Vagina (tissue), 2 donors: ENCODE measurements at places on chromosomes 12 and 14. TPM values are rescaled to one million over a fixed set of nuclear protein-coding genes. Genes with fewer than 3 reads are reported as not detected.

Gene FAM216A
- 11.0 TPM for total RNA-seq

Gene ETFBKMT
- 0.98 TPM for total RNA-seq

Gene KRT6B
- total RNA-seq = 184 TPM

DNA sequence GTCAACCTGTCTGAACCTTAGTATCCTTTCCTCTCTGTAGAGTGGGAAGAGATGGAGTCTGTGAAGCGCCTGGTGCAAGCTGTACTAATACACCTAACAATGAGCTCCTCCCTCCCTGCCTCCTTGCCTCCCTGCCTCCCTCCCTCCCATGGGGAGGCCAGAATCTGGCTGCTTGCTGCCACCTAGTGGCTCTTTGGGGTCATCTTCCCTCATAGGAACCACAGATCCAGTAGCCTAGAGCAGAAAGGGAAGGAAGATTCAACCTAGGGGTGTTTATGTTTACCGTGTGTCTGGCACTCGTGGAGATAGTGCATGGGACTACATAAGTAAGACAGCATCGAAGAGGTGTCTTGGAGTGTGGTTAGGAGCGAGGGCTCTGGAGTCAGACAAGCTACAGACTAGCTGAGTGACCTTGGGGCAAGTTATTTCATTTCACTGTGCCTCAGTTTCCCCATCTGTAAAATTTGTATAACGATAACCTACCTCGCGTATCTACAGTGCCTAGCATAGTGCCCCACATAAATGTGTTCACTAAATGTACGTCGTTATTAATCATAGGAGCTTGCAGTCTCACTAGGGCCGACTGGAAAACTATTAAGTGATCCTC, 35.5 kb upstream of the TSPAN9 start:
- no peaks in the 10 kb centered on the region for H3K4me1 ChIP-seq
- H3K27ac ChIP-seq = no peak overlapping the region
- no peaks in the 10 kb centered on the region for H3K27me3 ChIP-seq
- H3K36me3 ChIP-seq = no peaks in the 10 kb centered on the region
- DNase-seq = no peak
